ENCODE measurements at places on chromosomes 6 and 20.
A peak's percentile ranks its signal among the peaks of the same experiment; 100 is the strongest.

DNA sequence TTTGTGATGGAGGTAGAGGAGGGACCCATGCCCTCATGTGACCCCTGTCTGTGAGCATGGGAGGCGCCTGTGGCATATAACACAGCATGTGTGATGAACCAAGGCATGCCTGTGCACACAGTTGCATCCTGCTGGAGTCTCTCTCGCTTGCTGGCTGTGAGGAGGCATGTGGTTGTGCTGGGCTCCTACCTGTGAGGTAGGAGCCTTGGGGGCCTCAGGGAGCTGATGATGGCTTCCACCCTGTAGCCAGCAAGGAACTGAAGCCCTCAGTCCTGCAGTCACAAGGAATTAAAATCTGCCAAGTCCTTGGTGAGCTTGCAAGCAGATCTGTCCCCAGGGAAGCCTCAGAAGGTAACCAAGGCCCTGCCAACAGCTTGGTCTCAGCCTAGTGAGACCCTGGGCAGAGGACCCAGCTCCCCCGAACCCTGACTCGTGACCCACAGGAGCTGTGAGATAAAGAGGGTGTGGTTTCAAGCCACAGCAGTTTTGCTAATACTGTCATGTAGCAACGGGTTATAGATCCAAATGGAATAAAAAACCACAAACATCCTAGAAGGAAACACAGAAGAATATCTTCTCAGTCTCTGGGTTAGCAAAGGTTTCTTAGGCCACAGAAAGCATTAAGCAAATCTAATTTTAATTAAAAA is 145.7 kb downstream of the WDR27 start:
- DNase-seq, result no peak

- DNase-seq, result no peak
Observed at GRCh38 chr6:65667916-65668656, 38.9 kb downstream of the EYS start.

DNA sequence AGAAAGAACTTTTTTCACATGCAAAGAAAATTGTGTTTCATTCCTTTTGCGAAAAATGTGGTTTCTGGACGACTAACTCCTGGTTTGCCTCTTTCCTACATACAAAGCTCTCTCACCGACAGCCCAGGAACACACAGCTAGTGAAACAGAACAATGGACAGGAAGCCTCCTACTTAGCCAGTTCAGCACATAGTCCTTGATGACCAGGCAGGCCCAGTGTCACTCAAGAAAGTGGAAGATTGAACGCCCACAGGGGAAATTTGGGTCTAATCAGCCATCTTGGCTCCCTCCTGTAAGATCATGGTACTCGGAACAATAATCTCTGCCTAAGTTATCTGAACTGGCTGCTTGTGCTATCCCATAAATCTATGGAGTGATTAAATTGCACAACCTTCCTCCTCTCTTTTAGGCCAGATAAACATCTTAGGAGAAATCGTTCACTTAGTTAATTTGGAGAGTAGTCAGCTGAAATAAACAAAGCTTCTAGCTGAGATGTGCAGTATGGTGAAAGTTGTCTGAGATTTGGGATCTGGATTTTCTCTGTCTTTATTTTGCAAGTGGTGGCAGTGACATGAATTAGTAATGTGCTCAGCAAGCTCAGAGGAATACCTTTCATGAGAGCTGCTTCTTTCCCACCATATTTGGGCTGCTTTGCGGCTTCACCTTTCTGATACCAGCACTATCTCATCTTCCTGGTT is 147.0 kb downstream of the MTFR2 start:
- DNase-seq, result no peak

GRCh38 chr6:26158076-26158580 is 70.9 kb downstream of the HFE start:
- DNase-seq, result peak; percentile 66

- no peak for DNase-seq
Observed at GRCh38 chr20:8344631-8345030, 212.6 kb downstream of the PLCB1 start.

DNA sequence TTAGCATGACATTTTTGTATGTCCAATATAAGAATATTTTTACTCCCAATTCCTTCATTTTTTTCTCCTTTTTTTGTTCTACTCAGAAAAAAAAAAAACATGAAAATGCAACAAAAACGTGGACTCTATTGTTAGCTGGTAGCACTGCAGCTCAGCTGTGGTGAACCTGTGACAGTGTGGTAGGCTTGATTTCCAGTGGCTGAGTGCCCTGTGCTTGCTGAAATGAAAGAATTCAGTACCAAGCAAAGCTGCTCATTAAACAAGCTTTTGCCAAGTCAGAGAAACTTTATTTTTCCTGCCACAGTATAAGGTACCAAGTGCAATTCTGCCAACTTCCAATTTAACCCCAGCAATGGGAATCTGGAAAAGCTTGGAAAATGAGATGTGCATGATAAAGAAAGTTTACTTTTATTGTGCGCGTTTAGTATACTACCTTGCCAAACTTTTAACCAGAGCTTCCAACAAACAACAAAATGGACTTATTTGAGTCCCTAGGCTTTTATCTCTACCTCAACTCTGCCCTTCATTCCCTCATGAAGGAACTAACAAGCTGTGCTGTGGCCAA is 215.2 kb downstream of the SLC35F1 start:
- no peak for DNase-seq

DNA sequence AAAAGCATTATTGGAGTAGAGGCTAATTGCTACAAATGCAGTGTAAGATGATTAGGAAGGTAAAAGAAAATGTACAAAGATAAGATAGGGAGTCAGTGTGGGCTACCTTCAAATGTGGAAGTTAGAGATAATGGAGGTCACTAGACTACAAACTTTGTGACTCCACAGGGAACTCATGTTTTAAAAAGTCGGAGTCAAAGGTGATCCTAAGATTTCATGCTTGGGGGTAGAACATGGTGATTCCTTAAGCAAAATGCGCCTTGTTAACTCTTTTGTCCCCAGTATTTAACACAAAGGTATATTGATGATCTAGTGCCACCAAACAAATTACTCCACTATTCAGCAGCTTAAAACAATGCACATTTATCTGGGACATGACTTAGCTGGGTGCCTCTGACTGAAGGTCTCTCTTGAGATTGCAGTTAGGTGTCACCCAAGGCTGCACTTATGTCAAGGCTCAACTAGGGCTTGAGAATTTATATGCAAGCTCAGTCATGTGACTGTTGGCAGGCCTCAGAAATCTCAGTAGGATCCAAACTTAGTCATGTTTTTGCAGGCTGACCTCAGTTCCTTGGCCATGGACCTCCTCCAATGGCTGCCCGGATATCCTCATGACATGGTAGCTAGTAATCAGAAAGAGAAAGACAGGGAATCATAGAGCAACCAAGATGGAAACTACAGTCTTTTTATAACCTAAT is 11.4 kb upstream of the SNX9 start:
- no peak for DNase-seq

DNA sequence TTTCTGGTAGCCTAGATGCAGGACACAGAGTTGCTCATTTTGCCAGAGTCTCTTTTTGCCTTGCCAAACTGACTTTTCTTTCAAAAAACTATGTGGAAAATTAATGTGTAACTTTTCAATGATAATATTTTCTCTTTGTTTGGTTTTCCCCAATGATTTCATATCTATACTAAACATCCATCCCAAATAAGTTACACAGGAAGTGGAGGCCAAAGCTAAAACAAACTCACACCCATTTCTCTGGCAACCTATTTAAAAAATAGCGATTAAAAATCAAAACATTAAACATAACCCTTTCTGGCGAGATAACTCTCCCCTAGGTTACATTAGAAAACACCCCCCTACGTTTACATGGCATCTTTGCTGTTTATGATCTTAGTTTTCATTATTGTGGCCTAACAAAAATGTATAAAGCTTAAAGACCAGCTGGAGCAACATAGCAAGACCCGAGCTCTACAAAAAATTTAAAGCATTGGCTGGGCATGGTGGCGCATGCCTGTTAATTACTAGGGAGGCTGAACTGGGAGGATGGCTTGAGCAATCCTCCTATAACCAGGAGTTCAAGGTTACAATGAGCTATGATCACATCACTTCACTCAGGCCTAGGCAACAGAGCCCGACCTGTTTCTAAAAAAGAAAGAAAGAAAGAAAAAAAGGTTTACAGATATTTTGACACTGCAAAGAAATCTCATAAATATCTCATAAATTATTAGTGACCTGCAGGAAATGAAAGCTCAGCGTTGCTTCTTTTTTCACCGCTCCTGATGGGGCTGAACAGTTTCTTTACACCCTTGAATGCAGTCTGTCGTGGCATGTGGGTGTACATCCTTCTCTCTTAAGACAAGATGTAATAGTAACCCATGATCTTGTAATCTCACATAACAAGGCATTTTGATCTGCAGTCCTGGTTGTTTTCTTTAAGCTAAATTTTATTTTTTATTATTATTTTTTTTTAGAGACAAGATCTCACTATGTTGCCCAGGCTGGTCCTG is 32.8 kb upstream of the CEP85L start:
- DNase-seq, result no peak

- DNase-seq, result no peak
Observed at GRCh38 chr6:34029489-34030280, 116.2 kb downstream of the GRM4 start.

- no peak for DNase-seq
Observed at GRCh38 chr6:122790423-122791309, 1.6 kb downstream of the SMPDL3A start.

GRCh38 chr6:70051197-70052124 is 185.1 kb downstream of the COL19A1 start:
- DNase-seq, result no peak

DNA sequence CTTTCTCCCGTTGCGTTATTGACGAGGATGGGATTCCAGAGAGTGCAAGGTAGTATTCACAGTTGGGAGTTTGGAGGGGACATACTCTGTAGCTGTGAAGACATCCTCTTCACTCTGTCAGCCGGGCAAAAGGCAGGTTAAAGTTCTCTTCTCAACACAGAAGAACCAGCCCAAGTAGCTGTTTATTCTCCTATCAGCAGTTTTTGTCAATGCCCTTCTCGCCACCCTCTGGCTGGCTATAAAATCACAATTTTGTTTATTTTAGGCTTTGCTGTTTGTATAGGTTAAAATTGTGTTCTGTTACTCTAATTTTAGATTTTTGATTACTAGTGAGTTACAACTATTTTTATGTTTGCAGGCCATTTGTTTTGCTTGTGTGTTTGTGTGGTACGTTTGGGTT is 37.9 kb upstream of the MAS1 start:
- no peak for DNase-seq

- no peak for DNase-seq
Observed at GRCh38 chr6:122268394-122268793, 131.1 kb upstream of the HSF2 start.

- DNase-seq, result peak; percentile 38
Observed at GRCh38 chr6:156953479-156954146, 176.4 kb downstream of the ARID1B start.

DNA sequence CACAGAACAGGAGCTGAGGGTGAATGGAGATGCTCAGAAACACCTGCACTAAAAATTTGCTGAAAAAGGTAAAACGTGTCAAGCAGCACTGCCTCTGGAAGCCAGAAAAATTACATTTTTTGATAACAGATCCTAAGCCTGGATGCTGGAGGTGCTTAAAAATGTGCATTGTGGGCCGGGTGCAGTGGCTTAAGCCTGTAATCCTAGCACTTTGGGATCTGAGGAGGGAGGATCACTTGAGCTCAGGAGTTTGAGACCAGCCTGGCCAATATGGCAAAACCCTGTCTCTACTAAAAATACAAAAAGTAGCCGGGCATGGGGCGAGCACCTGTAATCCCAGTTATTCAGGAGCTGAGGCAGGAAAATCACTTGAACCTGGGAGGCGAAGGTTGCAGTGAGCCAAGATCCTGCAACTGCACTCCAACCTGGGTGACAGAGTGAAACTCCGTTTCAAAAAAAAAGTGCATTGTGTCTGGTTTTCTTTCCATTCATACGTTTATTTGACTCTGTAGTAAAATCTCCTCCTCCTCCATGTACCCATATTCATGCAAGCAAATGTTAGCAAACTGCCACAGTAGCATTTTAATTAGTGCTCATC is 587 bp upstream of the BTN3A1 start:
- no peak for DNase-seq

DNA sequence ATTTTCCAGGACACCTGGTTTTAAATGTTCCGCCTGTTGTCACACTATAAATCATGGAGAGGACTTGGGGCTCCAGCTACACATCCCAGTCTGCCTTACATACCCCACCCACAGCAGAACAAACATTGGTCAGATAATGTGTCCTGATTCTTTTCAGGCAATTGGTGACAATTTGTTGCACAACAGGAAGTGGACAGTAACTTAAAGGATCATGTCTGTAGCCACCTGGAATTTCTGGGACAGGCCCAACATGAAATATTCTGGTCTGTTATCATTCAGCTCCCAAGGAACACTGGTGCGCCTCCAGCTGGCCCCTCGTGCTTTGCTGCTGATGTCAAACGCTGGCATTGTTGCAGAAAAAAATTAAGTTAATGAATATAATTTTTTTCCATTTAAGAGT is 117.2 kb downstream of the SOBP start:
- DNase-seq, result no peak

DNA sequence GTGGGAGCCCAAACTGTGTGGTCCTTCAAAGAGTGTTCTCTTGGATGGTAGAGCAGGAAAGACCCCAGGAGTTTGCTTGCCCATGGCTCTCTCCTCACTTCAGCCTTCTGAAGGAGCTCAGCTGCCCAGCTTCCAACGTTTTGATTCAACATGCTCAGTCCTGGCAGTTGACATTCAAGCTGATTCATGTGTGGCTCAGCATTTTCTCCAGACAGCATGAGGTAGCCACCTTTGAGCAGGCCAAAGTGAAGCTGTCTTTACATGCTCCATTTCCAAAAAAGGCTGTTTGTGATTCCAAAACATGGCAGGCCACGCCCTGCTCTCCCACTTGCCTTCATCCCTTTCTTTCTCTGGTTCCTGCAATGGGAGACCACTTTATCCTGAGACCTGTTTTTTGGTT is 280.2 kb downstream of the TBC1D7 start:
- no peak for DNase-seq

GRCh38 chr6:93721386-93722048 is 302.2 kb upstream of the EPHA7 start:
- DNase-seq, result no peak

DNA sequence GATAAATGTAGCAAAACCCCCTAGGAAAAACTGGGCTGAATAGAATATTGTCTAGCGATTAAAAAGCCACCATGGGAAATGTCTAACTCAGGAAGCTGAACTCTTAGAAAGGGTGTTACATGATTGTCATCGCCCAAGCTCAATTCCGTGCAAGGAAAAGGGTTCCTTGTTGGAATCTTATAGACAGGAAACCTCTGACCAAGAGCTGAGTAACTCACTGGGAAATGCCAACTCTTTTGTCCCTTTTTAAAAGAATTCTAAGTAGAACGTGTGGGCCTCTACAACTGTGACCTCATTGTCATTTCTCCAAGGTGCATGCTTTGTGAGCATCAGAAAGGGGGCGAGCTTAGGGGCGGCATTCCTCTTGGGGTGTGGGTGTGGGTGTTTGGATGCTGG is 88.1 kb downstream of the SYNJ2 start:
- DNase-seq, result no peak

GRCh38 chr6:74964871-74965441 is 240.9 kb downstream of the COL12A1 start:
- DNase-seq, result no peak

- no peak for DNase-seq
Observed at GRCh38 chr6:156102129-156102528, 646.5 kb upstream of the NOX3 start.

- DNase-seq, result no peak
Observed at GRCh38 chr6:139927236-139927635, 552.8 kb upstream of the CITED2 start.

All from effector CD4-positive, alpha-beta T cell (primary cell).